ENCODE measurements at places on chromosomes 4 and X. TPM values are rescaled to one million over a fixed set of nuclear protein-coding genes. Genes with fewer than 3 reads are reported as not detected.

The SPATA4 gene
- total RNA-seq: not detected

The LYAR gene
- 15.2 TPM for total RNA-seq

The CSAG1 gene
- total RNA-seq: not detected

The STK32B gene
- total RNA-seq: 2.6 TPM

The TMEM187 gene
- total RNA-seq: 9.0 TPM

The MND1 gene
- total RNA-seq: not detected

The TLR10 gene
- 0.12 TPM for total RNA-seq

The UGT8 gene
- total RNA-seq: not detected

The VCX3A gene
- not detected for total RNA-seq

The IBSP gene
- not detected for total RNA-seq

The ALB gene
- total RNA-seq: not detected

The ARX gene
- total RNA-seq: not detected

The NSG1 gene
- total RNA-seq: 15.3 TPM

The CXCL10 gene
- total RNA-seq: not detected

The MEPE gene
- total RNA-seq: not detected

DNA sequence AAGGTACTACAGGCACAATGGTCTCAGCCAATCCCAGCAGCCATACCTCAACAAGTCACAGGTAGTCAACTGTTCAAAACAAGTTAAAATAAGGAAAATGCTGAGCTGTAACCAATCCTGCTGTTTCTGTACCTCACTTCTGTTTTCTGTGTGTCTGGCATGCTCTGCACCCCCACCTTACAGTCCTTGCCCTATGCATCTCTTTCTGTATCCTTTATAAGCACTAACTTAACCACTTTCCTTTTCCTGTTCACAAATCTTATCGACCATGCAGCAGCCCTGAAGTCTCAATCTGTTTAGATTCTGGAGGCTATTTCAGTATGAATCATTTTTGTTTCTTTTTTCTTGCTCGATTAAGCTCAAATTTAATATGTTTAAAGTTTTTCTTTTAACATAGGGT, 12.5 kb upstream of the FAM13A start:
- DNase-seq: no peak

GRCh38 chr4:145868637-145869409, 69.8 kb downstream of the ZNF827 start:
- DNase-seq: no peak

GRCh38 chr4:99630857-99631360, 26.7 kb downstream of the C4orf54 start:
- no peak for DNase-seq

DNA sequence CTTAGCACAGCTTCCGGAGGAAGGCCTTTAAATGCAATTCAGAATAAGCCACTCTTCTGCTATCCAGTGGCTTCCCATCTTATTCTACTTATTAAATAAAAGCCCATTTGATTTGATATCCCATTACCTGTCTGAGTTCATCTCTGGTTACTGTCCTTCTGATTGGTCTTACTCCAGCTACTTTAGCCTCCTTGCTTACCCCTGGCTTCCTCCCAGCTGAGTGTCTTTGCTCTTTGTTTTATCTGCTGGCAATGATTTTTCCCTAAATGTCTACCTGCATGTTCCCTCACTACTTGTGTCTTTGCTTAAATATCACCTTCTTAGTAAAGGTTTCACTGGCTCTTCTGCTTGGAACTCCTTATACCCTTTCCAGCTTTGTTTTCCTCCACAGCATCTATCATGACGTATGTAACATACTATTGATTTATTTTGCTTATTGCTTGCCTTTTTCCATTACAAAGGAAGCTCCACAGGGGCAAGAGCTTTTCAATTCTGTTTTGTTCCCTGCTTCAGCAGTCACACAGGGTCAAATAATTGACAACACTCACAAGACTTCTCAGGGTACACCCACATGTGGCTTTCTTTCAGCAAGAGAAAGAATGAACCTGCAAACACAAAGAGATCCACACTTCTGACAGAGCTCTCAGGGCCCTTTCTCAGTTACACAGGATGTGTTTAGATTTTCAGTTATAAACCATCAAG, 63.8 kb downstream of the TBC1D19 start:
- DNase-seq: no peak

DNA sequence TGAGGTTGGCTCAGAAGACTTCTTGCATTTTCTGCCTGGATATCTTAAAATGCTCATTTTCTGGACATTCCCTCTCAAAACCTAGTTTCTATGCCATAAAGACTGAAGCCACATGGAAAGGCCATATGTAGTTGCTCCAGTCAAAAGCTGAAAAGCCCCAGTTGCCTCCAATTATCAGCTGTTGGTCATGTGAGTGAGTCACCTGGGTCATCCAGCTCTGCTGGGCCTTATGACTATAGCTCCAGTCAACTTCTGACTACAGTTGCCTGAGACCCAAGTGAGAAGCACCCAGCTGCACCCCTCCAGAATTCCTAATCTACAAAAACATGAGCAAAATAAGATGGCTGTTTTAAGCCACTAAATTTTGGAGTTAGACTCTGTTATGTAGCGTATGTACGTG, 41.9 kb downstream of the HELQ start:
- no peak for DNase-seq

DNA sequence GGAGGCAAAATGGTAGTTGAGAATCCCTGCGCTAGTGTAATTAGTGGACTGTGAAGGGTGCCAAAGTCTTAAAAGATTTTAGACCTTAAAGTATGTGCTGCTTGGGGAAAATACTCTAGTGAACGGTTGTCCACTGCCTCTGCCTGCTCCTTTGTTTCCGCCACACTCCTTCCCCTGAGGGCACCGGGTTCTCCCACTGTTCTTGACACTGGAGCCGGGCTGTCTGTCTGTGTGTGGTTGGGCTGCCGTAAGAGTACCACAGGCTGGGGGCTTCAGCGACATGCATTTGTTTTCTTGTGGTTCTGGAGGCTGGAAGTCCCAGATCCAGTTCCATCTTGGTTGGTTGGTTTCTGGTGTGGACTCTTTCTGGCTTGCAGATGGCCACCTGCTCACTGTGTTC, 76.2 kb downstream of the CLDN34 start:
- DNase-seq: no peak

- DNase-seq: peak; percentile 76
Observed at GRCh38 chr4:103198111-103198765, at the start of gene CENPE. CENPE (minus strand) TSS chr4:103198343; CDS start chr4:103198319, 24 bp downstream.

GRCh38 chrX:21959362-21960051, 19.0 kb downstream of the SMS start:
- no peak for DNase-seq

GRCh38 chrX:112867570-112867969, 26.9 kb upstream of the AMOT start:
- DNase-seq: no peak

GRCh38 chr4:89834486-89835209, 2.3 kb downstream of the SNCA start:
- no peak for DNase-seq

- DNase-seq: no peak
Observed at GRCh38 chrX:13750204-13750603, 15.7 kb downstream of the OFD1 start.

DNA sequence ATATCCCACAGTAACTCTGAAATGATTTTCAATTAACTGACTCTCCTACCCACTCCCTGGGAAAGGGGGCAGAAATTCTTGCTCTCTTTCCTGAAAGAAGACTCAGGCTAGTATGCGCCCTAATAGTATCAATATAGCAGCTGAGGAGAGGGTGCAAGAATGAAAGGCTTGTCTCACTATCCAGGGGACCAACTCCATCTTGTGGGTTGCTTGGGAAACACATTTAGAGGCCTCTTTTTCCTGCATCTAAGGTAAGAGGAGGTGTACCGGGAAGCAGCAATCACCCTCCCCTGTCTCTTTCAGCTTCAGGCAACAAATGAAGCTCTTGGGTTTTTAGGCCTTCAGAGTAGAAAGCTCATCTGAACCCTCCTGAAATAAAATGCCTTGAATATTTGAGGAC, 11.3 kb downstream of the TMEM255A start:
- DNase-seq: no peak
